ENCODE measurements at places on chromosomes 7 and 10. TPM values are rescaled to one million over a fixed set of nuclear protein-coding genes. Genes with fewer than 3 reads are reported as not detected.

GRCh38 chr7:121271916-121272315 lies 56.9 kb upstream of the WNT16 start:
- H3K27ac ChIP-seq: no peak overlapping the region
- no peaks in the 10 kb centered on the region for H3K36me3 ChIP-seq
- no peak for DNase-seq
- H3K27me3 ChIP-seq: no peaks in the 10 kb centered on the region
- H3K4me1 ChIP-seq: no peaks in the 10 kb centered on the region

DNA sequence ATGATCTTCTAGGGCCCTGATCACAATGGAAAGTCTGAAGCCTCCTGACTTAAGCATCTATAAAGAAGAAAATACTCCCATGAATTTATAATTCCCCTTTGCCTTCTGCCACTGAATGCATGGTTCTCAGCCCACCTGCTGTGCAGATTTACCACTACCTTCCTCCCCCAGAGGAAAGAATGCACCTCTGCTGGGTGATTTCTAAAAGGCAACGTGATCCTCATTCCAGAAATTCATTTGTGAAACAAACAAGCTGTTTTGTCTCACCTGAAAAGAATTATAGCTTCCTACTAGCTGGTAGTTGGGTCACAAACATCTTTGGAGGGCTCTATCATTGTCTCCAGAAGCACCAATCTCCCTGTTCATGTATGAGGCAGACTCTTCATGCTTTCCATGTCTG lies 320.2 kb downstream of the CDC14C start:
- peak overlapping the region; percentile 96 for H3K27ac ChIP-seq
- H3K36me3 ChIP-seq: no peaks in the 10 kb centered on the region
- peak; percentile 87 for DNase-seq
- H3K4me1 ChIP-seq: peaks cover 51% of the 10 kb centered on the region
- no peaks in the 10 kb centered on the region for H3K27me3 ChIP-seq

The PIK3AP1 gene
- 2.3 TPM for total RNA-seq

- no peaks in the 10 kb centered on the region for H3K36me3 ChIP-seq
- H3K27ac ChIP-seq: no peak overlapping the region
- no peaks in the 10 kb centered on the region for H3K27me3 ChIP-seq
- H3K4me1 ChIP-seq: no peaks in the 10 kb centered on the region
- H3K4me3 ChIP-seq: no peak overlapping the region
Observed at GRCh38 chr10:124289851-124290795, 128.6 kb downstream of the OAT start.

The ZNF503 gene
- total RNA-seq: not detected

DNA sequence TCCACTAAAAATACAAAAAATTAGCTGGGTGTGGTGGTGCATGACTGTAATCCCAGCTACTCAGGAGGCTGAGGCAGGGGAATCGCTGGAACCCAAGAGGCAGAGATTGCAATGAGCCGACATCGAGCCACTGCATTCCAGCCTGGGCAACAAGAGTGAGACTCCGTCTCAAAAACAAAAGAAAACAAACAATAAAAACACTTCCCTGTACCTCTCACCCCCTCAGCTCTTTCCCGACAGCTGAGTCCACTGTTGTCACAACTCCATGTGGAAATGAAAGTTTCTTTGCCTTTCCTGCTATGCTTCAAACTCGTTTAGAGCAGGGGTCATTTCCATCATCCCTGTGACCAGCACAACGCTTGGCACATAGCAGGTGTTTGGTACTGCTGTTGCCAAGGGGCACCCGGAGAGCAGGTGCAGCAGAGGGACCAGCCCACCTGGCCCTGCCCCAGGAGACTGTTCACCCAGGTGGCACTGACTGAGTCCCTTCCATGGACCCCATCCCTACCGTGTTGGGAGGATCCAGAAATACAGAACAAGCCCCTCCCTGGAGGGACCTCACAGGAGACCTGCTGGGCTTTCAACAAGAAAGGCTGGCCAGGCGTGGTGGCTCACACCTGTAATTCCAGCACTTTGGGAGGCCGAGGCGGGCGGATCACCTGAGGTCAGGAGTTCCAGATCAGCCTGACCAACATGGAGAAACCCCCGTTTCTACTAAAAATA lies 4.9 kb downstream of the TMEM130 start:
- peaks cover 19% of the 10 kb centered on the region for H3K27me3 ChIP-seq
- no peaks in the 10 kb centered on the region for H3K36me3 ChIP-seq
- H3K4me1 ChIP-seq: peaks cover 5% of the 10 kb centered on the region
- no peak for DNase-seq
- no peak overlapping the region for H3K4me3 ChIP-seq

GRCh38 chr7:128266883-128267594 lies 26.0 kb downstream of the LEP start:
- H3K4me1 ChIP-seq: peaks cover 46% of the 10 kb centered on the region
- H3K27me3 ChIP-seq: peaks cover 25% of the 10 kb centered on the region

All from GM23338 (cell line).